Endothelial cell of coronary artery (primary cell): ENCODE measurements at places on chromosomes 5 and 9. TPM values are rescaled to one million over a fixed set of nuclear protein-coding genes. Genes with fewer than 3 reads are reported as not detected.

Gene IL9
- total RNA-seq: not detected in 2 replicates

Gene RASEF
- under 0.01 and 0.09 TPM in 2 replicates for total RNA-seq

Gene CYLC2
- total RNA-seq: not detected in 2 replicates

Gene C5
- total RNA-seq: 1.6 and 1.7 TPM in 2 replicates

Gene PAIP1
- total RNA-seq: 55.8 and 64.6 TPM in 2 replicates

Gene KCNV2
- not detected in 2 replicates for total RNA-seq

Gene ABLIM3
- 14.1 and 31.1 TPM in 2 replicates for total RNA-seq

Gene GNG10
- total RNA-seq: 31.5 and 43.4 TPM in 2 replicates

Gene FAM193B
- total RNA-seq: 11.5 and 22.0 TPM in 2 replicates

Gene THBS4
- under 0.01 and 0.09 TPM in 2 replicates for total RNA-seq

Gene SARDH
- total RNA-seq: 0.27 and 4.0 TPM in 2 replicates

Gene TMEM232
- total RNA-seq: 0.75 and 1.3 TPM in 2 replicates

Gene CAST
- 89.6 and 122 TPM in 2 replicates for total RNA-seq

Gene FBXO38
- 45.2 and 60.8 TPM in 2 replicates for total RNA-seq

Gene PCDHGB1
- total RNA-seq: 0.99 and 2.0 TPM in 2 replicates

Gene TAF11L5
- not detected in 2 replicates for total RNA-seq

Gene ARSI
- 0.09 and 0.28 TPM in 2 replicates for total RNA-seq

Gene SNCAIP
- 4.4 and 14.4 TPM in 2 replicates for total RNA-seq

Gene NTNG2
- total RNA-seq: 0.28 and 0.54 TPM in 2 replicates

Gene LEAP2
- 0.09 and 0.19 TPM in 2 replicates for total RNA-seq

Gene TAF1L
- total RNA-seq: under 0.01 TPM in 2 replicates

Gene PCA3
- total RNA-seq: 0.28 and 0.90 TPM in 2 replicates

Gene CNTNAP3B
- total RNA-seq: 64.3 and 128 TPM in 2 replicates

Gene FKBP15
- 15.6 and 19.1 TPM in 2 replicates for total RNA-seq

Gene GBGT1
- total RNA-seq: 9.6 and 11.2 TPM in 2 replicates

Gene PCDHB5
- 0.56 and 1.4 TPM in 2 replicates for total RNA-seq

Gene MAN1B1
- 54.5 and 71.4 TPM in 2 replicates for total RNA-seq

Gene RASA1
- total RNA-seq: 35.4 and 39.6 TPM in 2 replicates

Gene ROPN1L
- total RNA-seq: 0.28 and 0.45 TPM in 2 replicates

Gene CACNA1B
- total RNA-seq: under 0.01 and 0.18 TPM in 2 replicates

Gene ELAVL2
- total RNA-seq: 0.09 TPM in 2 replicates

Gene FXN
- total RNA-seq: 2.5 and 3.7 TPM in 2 replicates

Gene PCDHGB7
- 5.8 and 6.8 TPM in 2 replicates for total RNA-seq

Gene ZNF883
- total RNA-seq: 0.09 and 2.1 TPM in 2 replicates

Gene OMD
- total RNA-seq: 0.94 TPM in 1 of 2 replicates, not detected in the other

Gene DBH
- total RNA-seq: not detected in 2 replicates

Gene KIAA0825
- total RNA-seq: 1.0 and 1.9 TPM in 2 replicates

Gene FCN2
- not detected in 2 replicates for total RNA-seq

Gene LCN15
- total RNA-seq: not detected in 2 replicates

Gene CARTPT
- total RNA-seq: not detected in 2 replicates

Gene SIL1
- 53.6 and 71.0 TPM in 2 replicates for total RNA-seq

Gene NPDC1
- total RNA-seq: 29.4 and 39.3 TPM in 2 replicates

Gene CDH9
- not detected in 2 replicates for total RNA-seq

Gene ELL2
- total RNA-seq: 9.3 and 28.2 TPM in 2 replicates

Gene NUTM2G
- not detected in 2 replicates for total RNA-seq

Gene P4HA2
- 64.3 and 212 TPM in 2 replicates for total RNA-seq
